Progenitor cell of endocrine pancreas (in vitro differentiated cells): ENCODE measurements at places on chromosomes 5 and 9. TPM values are rescaled to one million over a fixed set of nuclear protein-coding genes. Genes with fewer than 3 reads are reported as not detected.

GRCh38 chr5:139667730-139668063, 19.5 kb downstream of the CXXC5 start:
- no peaks in the 10 kb centered on the region for H3K27me3 ChIP-seq
- H3K36me3 ChIP-seq: no peaks in the 10 kb centered on the region
- H3K4me1 ChIP-seq: peaks cover 33% of the 10 kb centered on the region
- no peak overlapping the region for H3K4me3 ChIP-seq
- DNase-seq: no peak
- H3K27ac ChIP-seq: peak overlapping the region; percentile 13

DNA sequence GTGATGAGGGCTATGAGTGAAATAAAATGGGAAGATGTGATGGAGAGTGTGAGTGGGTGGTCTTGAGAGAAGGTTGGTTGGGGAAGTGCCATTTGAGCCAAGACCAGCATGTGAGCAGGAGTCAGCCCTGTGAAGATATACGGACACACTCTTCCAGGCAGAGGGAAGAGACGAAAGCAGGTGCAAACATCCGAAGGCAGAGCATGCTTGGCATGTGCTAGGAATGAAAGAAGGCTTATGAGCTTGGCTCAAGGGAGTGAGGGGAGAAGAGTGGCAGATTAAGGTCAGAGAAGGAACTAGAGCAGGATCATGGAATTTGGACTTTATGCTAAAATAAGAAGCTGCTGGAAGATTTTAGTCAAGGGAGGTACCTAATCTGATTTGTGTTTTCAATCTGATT, 23.6 kb upstream of the CCDC112 start:
- H3K27ac ChIP-seq: no peak overlapping the region
- H3K27me3 ChIP-seq: peaks cover 13% of the 10 kb centered on the region
- no peak for DNase-seq
- no peaks in the 10 kb centered on the region for H3K36me3 ChIP-seq
- no peak overlapping the region for H3K4me3 ChIP-seq

GRCh38 chr9:70412832-70413463, 1.5 kb downstream of the KLF9 start:
- no peaks in the 10 kb centered on the region for H3K36me3 ChIP-seq
- peak; percentile 13 for DNase-seq
- H3K27me3 ChIP-seq: peaks cover 66% of the 10 kb centered on the region
- H3K27ac ChIP-seq: no peak overlapping the region
- peak overlapping the region; percentile 67 for H3K4me3 ChIP-seq

The SPINK5 gene
- 19.7 and 23.8 TPM in 2 replicates for total RNA-seq
